ENCODE measurements at places on chromosomes 6 and 20. TPM values are rescaled to one million over a fixed set of nuclear protein-coding genes. Genes with fewer than 3 reads are reported as not detected.

DNA sequence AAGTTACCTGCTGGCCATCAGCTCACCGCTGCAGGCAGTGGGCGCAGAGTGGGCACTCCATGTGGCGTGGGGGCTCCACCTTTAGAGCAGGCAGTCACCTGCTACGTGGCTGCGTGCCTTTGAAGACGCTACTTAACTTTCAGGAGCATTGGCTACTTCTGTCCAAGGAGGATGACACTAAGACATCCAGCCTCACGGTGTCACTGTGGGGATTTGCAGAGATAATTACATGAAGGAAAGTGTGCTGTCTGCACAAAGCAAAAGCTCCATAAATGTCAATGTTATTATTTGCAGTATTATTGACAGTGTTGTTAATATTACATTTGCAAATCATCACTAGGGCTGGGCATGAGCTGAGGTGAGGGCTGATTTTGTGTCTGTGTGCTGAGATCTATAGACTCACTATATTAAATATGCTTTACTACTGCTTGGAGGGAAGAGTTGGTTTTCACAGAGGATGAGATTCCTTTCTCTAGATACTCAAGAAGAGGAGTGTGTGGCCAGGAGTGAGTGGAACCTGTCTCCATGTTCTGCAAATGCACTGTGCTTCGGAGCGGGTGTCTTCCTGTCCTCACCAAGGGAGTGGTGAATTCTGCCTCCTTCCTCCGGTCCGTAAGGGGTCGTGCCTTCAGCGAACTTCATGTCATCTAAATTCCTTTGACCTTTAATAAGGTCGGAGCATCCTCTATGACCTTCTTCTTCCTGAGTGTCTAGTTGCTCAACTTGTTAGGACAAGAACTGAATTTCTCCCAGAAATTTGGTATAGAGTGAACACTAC lies 165.8 kb upstream of the SYNDIG1 start:
- no peaks in the 10 kb centered on the region for H3K36me3 ChIP-seq
- DNase-seq: no peak
- no peaks in the 10 kb centered on the region for H3K4me1 ChIP-seq
- H3K4me3 ChIP-seq: no peak overlapping the region

DNA sequence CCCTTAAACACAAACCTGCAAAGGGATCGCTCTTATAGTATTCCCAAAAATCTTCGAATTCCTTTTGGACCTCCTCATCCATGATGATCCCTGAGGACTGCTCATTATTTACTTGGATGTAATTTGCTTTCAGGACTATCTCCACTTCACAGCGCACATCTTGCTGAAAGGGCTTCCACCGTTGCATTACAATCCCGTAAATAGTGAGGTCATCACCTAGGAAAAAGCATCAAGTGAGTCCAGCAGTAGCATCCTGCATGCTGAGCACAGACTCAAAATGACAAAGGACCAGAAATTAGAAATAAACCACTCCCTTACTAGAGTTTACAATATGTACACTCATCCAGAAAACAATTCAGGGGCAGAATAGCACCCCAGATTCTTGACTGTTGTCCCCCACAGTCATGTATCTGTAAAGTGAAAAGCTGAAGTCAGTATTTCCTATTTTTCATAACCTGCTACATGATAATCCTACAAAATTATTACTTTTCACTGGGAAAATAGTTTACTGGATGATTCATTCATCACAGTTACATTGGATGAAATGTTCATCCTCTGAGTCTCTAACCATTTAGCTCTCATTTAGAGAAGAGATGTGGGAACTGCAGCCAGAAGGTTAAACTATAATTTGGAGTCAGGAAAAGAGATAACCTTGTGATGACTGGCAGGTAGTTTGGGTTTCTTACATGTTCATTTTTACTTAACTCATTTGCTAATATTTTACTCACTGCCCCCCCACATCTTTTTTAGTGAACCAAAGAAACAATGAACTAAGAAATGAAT lies 17.2 kb downstream of the MCM9 start:
- H3K36me3 ChIP-seq: peaks cover 74% of the 10 kb centered on the region
- no peak overlapping the region for H3K27ac ChIP-seq
- DNase-seq: no peak
- H3K4me1 ChIP-seq: no peaks in the 10 kb centered on the region
- no peak overlapping the region for H3K4me3 ChIP-seq

DNA sequence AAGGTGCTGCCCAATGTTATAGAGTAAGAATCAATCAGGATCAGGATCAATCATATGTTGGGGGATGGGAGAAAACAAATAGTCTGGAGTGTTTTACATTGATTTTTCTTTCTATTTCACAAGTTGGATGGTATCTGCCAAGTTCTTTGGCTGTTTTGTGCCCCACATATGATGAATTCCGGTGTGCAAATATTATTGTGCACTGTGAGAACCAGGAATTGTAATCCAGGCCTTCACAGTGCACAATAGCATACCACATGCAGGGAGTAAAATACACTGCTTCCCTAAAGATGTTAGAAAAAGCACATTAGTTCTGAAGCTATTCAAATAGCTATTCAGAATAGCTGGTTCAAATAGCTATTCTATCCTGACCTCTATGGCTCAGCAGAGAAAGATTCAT lies 133.7 kb downstream of the LCA5 start:
- no peaks in the 10 kb centered on the region for H3K4me1 ChIP-seq
- no peak overlapping the region for H3K27ac ChIP-seq
- H3K4me3 ChIP-seq: no peak overlapping the region
- no peaks in the 10 kb centered on the region for H3K36me3 ChIP-seq
- no peak for DNase-seq

DNA sequence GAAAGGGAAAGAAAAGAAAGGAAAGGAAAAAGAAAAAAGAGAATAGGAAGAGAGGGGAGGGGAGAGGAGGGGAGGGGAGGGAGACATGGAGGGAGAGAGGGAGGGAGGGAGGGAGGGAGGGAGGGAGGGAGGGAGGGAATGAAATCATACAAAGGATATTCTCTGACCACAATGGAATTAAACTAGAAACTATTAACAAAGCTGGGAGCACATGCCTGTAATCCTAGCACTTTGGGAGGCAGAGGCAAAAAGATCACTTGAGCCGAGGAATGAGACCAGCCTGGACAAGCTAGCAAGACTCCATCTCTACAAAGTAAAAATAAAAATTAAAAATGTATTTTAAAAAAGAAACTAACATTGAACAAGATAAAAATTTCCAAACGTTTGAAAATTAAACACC lies 62.8 kb downstream of the ILRUN start:
- peaks cover 13% of the 10 kb centered on the region for H3K36me3 ChIP-seq
- no peaks in the 10 kb centered on the region for H3K27me3 ChIP-seq
- H3K4me1 ChIP-seq: peaks cover 36% of the 10 kb centered on the region
- H3K4me3 ChIP-seq: no peak overlapping the region

DNA sequence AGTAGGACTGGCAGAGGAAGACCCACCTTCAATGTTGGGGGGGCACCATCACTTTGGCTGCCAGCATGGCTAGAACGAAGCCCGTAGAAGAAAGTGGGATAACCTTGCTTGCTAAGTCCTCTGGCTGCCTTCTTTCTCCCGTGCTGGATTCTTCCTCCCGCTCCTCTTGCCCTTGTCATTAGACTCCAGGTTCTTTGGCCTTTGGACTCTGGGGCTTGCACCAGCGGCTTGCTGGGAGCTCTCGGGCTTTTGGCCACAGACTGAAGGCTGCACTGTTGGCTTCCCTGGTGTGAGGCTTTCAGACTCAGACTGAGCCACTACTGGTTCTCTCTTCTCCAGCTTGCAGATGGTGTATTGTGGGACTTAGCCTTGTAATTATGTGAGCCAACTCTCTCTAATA lies 28.2 kb downstream of the GSTA2 start:
- no peak overlapping the region for H3K27ac ChIP-seq
- DNase-seq: no peak
- H3K4me3 ChIP-seq: no peak overlapping the region

GRCh38 chr6:147833607-147834006 lies 325.1 kb downstream of the SAMD5 start:
- no peak overlapping the region for H3K27ac ChIP-seq
- no peaks in the 10 kb centered on the region for H3K36me3 ChIP-seq
- no peaks in the 10 kb centered on the region for H3K4me1 ChIP-seq
- DNase-seq: no peak

DNA sequence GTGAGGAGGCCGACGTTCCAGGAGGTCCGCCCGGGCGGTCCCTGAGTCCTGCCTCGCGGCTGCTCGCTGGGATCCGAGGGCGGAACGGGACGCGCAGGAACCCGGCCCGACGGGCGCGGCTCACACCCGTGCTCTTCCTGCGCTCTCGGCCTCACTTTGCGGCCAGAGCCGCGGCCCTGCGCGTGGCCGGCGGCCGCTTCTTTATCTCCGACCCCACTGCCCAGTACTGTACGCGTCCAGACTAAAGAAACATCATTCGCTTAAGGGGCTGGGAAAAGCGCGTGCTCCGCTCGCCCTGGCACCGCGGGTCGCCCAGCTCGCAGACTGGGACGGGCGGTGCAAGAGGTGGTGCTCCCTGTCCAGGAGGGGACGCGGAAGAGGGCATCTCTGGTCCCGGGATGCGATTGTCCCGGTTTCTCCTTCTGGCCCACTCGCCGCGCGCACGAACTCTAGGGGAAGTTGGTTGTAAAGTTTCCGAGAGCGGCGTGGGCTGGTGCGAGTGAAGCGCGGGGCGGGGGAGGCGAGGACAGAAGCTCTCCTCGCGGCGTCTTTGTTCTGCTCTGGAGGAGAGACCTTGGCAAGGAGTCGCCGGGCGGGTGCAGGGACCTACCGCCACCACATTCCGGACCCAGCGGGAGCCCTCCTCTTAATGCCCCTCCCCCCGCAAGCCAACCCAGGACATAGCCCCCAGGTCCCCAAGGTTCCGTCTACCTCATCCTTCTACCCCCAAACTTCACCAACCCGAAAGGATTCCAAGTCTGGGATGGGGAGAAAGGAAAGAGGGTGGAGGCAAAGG lies 71.0 kb downstream of the SOX4 start:
- H3K4me1 ChIP-seq: peaks cover 33% of the 10 kb centered on the region
- H3K36me3 ChIP-seq: no peaks in the 10 kb centered on the region
- no peak overlapping the region for H3K27ac ChIP-seq
- no peak overlapping the region for H3K4me3 ChIP-seq
- peaks cover 47% of the 10 kb centered on the region for H3K27me3 ChIP-seq
- DNase-seq: peak; percentile 73

DNA sequence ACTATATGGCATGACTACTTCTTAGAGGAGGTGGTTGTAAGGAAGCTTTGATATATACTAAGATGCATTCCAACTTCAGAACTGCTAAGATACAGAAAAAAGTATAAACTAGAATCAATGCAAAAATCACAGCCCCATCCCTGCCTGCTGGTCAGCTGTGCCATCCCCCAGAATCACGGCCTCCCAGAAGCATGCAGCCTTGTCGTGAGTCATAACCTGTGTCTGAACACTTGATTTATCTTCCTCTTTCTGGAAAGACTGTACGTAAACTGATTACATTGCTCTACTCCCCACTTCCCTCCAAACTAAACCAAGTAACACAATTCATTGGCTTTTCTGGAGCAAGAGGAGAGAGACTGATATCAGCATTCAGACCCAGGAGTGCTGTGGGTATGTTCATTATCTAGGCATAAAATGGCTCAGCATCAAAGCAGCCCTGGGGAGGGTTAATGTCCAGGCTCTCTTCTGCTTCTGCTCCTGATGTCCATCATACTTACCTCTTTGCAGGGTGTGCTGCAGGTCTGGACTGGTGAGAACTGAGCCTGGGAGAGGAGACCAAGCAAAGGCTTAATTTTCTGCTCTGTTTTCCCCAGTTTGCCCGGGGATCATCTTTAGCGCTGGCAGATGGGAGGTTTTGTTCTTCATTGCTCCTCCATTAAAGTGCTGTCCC lies 18.4 kb downstream of the SCP2D1 start:
- no peak overlapping the region for H3K27ac ChIP-seq
- no peaks in the 10 kb centered on the region for H3K27me3 ChIP-seq
- H3K36me3 ChIP-seq: no peaks in the 10 kb centered on the region
- H3K4me3 ChIP-seq: no peak overlapping the region
- H3K4me1 ChIP-seq: no peaks in the 10 kb centered on the region
- no peak for DNase-seq

DNA sequence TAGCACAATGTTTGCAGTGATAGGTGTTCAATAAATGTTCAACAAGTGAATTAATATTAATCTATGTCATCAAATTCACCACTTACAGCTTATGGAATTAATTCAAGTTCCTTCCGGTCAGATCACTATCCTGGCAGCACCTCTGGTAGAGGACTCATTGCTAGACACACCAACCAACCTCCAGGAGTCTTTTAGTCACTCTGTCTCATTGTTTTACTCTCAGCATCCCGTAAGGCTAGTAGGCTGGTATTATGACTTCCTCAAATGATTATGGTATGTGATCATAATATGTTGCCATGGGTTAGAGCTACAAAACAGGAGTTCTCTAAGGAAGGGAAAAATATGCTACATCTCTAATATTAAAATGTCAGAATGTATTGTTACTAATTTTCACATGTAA lies 21.7 kb upstream of the MMS22L start:
- DNase-seq: no peak
- no peaks in the 10 kb centered on the region for H3K4me1 ChIP-seq
- H3K36me3 ChIP-seq: no peaks in the 10 kb centered on the region
- no peak overlapping the region for H3K27ac ChIP-seq
- H3K27me3 ChIP-seq: no peaks in the 10 kb centered on the region

DNA sequence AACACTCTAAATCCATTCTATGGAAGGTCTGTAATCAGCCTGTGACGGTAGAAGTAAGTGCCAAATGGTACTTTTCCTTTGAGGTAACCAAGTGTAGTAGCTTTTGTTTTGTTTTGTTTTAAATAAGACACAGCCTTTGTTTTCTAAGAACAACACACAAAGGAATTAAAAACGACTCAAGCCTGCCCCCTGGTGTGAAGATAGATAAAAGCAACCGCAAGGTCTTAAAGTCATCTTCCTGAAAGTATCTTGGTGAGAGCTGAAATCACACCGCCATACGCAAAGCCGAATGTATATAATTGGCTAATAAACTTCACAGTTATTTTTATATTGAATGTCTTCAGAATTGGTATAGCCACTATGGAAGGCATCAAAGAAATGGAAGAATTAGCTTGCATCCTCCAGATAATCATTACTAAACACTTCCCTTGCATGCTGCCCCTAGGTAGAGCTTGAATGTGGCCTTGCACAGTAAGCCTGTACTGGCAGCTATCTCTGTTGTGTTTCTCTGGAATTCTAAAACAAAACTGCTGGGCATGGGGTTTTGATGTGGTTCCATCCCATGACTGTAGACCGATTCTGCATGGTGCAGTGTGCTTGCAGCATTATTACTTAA lies 95.6 kb downstream of the LAMP5 start:
- H3K27me3 ChIP-seq: no peaks in the 10 kb centered on the region
- no peaks in the 10 kb centered on the region for H3K36me3 ChIP-seq
- no peak overlapping the region for H3K27ac ChIP-seq
- no peak overlapping the region for H3K4me3 ChIP-seq

GRCh38 chr6:90131614-90132423 lies 164.8 kb downstream of the BACH2 start:
- peaks cover 9% of the 10 kb centered on the region for H3K4me1 ChIP-seq
- no peak for DNase-seq
- no peak overlapping the region for H3K27ac ChIP-seq
- H3K36me3 ChIP-seq: no peaks in the 10 kb centered on the region

- H3K4me1 ChIP-seq: peaks cover 90% of the 10 kb centered on the region
- H3K4me3 ChIP-seq: no peak overlapping the region
- no peaks in the 10 kb centered on the region for H3K27me3 ChIP-seq
- DNase-seq: no peak
- H3K36me3 ChIP-seq: peaks cover 53% of the 10 kb centered on the region
Observed at GRCh38 chr6:32181915-32182529, 2.0 kb downstream of the AGER start.

PROKR2 gene
- not detected for total RNA-seq

SNTA1 gene
- 4.5 TPM for total RNA-seq

ADGRF1 gene
- 1.6 TPM for total RNA-seq
